ENCODE measurements at places on chromosomes 7 and 10.

DNA sequence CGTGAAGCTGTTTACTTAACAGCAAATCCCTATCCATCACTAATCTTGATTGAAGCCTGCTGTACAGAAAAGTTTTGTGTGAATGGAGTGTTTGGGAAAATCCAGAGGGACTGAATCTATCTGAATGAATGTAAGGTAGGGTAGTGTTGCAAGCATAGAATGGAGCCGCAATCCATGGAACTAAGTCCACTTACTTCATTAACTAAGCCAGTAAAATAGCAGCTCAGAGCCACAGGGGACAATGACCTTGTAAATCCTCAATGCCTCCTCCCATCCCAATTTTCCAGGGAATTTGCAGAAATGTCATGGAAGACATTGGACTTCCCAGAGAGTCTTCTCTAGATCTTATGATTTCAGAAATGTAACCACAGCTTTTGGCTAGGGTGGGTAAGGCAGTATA is 15.2 kb downstream of the TBATA start:
- no peak for DNase-seq

DNA sequence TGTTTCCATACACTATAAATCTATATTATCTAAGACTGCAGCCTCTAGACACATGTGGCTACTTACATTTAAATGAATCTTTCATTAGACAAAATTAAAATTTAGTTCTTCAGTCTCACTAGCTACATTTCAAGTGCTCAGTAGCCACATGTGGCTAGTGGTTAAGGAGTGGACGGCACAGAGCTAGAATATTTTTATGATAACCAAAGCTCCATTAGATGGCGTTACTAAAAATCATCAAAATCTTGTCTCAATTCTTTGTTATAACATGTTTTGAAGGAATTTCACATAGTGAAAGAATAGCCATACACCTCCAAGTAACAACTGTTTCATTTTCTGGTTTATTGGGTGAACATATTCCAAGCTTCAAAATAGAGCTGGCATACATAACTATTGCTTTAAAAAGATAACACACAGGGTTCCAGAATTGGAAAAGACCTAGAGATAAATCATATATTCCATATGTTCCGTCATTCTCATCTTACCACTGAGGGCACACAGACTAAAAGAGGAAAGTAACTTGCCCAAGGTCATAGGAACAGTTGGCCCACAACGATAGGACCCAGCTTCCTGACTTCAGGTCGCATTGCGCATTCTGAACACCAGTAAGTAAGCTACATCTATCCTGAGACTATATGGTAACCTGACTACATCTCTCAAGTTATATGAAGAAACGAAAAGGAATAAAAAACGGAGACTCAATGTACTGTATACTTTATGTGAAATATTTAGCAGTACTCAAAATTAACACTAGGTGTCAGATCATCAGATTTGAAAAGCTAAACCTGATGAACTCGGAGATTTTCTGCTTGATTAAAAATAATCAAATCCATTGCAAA is 66.6 kb downstream of the CAV1 start:
- DNase-seq, result no peak

- DNase-seq, result no peak
Measured at GRCh38 chr7:35900651-35901050, 99.8 kb downstream of the SEPTIN7 start.

- DNase-seq, result no peak
Measured at GRCh38 chr10:98778277-98778759, 331.6 kb upstream of the HPS1 start.

GRCh38 chr7:80415522-80415921 is 96.3 kb downstream of the GNAT3 start:
- DNase-seq, result no peak

DNA sequence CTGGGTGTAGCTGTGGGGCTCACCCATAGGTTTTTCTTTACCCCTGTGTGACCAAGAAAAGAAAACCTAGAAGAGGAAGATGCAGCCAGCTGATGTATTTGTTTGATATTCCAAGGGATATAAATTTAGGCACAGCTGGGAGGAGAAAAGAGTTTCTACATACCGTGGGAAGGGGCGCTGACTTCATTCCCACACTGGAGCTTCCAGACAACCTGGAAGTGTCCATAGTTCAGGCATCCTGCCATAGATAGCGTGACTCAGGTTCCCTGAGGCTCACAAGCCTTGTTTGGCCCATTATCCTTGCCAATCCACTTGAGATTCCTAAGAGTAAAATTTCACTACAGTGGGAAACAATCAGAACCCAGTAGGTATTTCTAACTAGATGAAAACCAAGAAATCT is 371.7 kb upstream of the NRP1 start:
- DNase-seq, result no peak

DNA sequence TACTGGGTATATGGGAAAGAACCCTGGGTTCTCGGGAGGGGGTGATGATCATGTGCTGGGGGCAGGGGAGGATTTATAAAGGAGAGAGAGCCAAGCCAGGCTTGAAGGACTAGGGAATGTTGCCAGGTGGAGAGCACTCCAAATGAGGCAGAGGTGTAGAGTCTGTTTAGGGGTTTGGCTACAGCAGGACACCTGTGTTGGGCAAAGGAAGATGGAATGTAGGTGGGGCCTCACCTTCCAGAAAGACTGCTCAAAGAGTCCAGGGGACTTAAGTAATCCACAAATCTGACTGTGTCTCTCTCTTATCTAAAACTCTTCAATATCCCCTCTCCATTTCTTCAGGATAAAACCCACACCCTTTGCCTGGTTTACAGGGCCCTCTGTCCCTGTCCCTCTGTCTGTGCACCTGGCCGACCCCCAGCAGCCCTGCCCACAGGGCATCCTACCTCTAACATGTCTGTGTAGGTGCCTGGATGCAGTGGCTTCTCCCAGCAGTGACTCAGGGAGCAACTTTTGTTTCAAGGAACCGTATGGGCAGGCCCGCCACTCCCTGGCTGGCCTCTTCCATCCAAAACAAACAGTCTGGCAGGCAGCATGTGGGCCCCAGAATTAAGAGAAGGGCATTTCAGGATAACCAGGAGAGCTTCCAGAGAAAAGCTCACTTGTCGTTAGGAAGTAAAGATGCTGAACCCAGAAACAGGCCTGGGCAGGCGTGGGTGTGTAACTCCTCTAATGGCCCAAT is 10.6 kb upstream of the PLEKHA1 start:
- no peak for DNase-seq

DNA sequence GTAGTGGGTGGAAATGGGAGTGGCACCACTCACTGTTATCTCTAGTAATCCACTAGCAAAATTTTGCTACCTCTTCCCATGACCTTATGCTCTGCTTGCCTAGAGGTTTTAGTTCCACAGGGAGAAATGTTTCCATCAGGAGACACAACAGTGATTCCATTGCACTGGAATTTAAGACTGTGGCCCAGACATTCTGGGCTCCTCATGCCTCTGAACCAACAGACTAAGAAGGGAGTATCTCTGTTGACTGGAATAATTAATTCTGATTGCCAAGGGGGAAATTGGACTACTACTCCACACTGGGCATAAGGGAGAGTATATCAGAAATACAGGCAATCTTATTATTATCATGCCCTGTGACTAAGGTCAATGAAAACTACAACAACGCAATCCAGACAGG is 16.2 kb upstream of the BRAF start:
- DNase-seq, result no peak

DNA sequence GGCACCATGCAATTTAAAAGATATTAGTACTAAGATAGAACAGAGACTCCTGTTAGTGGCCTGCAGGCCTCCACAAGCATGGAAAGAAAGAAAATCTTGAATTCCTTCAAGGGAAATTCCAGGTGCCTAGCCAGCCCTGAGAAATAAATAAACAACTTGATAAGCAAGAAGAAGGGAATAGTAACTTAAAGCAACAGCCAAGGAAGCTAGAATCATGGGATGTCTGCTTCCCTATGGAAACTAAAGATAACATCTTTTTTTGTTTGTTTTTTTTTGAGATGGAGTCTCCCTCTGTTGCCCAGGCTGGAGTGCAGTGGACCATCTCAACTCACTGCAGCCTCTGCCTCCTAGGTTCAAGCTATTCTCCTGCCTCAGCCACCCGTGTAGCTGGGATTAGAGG is 128.6 kb downstream of the SKIDA1 start:
- DNase-seq, result no peak

DNA sequence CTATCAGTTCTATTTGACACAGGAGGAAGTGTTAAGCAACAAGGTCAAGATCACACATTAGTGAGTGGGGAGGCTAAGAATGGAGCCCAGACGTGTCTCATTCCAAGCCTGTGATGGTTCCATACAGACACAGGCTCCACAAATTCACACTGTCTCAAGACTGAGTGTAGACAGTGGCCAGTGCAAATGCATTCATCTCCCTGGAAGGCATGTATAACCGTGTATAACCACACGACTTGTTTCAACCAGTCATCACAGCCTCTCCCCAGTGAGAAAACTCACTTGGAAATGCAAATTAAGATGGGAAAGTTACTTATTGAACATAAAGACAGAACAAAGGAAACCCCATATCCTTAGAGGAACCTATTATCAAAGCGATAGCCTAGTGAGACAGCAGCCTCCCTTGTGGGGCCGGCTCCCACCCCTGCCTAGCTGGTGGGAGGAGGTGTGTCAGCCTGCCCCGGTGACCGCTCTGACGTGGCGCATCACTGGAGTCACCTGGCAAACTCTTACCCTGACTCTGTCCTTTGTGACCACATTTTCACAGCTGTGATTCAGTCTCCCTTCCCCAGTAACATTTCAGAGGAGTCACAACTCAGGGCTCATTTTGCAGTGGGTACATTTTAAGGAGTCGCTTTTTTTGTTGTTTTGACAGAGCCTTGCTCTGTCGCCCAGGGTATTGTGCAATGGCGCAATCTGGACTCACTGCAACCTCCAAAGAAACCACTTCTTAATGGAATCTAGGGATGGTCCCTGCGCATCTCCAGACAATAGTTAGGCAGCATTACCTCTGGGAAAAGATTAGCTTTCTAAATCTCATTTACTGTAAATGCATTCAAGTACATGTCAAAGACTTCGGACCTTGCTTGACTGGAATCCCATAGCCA is 126.6 kb upstream of the PARD3 start:
- DNase-seq, result no peak

GRCh38 chr10:93357680-93358079 is 124.5 kb downstream of the MYOF start:
- DNase-seq, result no peak

DNA sequence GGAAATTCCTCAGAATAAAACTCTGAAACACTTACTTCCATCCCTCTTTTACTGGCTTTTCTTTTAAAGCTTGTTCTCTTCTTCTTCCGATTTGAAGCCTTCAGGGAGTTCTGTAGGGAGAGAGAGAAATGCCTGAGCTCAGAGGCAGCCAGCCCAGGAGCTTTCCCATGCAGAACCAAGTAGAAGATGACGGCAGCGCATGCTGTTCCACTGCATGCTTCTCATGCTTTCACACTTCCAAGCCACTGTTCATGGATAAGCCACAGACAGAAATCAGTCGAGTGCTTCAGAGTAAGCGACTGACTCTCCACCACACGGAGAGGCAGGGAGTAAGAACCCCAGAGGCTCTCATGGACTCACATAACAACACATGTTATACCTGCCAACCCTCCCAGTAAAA is 237.3 kb downstream of the DGKI start:
- DNase-seq, result no peak

GRCh38 chr10:74227697-74228424 is 76.8 kb downstream of the ADK start:
- no peak for DNase-seq

DNA sequence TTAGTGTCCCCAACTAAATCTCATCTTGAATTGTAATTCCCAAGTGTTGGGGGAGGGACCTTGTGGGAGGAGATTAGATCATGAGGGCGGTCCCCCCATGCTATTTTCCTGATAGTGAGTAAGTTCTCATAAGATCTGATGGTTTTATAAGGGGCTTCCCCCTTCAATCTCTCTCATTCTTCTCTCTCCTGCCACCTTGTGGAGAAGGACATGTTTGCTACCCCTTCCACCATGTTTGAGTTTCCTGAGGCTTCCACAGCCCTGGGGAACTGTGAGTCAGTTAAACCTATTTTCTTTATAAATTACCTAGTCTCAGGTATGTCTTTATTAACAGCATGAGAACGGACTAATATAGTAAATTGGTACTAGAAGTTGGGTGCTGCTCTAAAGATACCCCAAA is 365.6 kb downstream of the ANKRD7 start:
- no peak for DNase-seq

DNA sequence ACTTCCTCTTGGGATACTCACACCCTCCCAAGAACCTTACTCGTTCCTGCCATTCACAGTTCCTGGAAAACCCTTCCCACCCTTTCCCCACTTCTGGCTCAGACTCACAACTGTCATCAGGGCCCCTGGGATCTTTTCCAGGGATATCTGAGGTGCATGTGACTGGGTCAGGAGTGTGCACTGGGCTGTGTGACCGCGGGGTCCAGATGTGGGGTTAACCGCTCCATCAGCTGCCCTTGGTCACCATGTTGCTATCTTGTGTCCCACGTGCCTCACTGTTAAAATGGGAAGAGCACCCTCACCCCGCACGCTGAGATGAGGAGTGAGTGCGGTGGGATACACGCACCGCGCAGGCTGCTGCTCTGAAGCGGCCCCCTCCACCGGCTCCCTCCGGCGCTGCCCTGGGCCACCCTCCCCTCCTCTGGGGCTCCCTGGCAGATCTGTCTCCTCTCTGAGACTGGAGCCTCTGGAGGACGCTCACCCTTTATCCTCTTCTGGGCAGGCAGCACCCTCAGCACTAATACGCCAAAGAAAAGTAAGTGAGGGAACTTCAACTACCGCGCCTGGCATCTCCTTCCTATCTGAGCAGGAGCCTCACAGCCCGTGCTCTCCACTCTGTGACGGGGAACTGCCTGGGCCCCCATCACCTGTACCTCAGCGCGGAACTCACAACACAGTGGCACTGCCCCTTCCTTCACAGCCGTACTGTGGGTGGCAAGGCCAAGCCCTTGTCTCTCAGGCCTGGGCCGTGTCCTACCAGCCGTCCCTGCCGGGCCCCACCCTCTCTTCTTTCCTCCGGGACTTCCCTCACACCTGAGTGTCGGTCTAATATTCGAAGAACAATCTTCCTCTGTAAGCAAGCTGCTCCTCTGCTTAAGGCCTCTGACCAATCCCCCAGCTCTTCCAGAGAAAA is 15.6 kb downstream of the COBL start:
- DNase-seq, result no peak

- DNase-seq, result no peak
Measured at GRCh38 chr10:88886557-88886956, 6.5 kb downstream of the STAMBPL1 start.

- no peak for DNase-seq
Measured at GRCh38 chr10:110002801-110003523, 4.8 kb upstream of the ADD3 start.

DNA sequence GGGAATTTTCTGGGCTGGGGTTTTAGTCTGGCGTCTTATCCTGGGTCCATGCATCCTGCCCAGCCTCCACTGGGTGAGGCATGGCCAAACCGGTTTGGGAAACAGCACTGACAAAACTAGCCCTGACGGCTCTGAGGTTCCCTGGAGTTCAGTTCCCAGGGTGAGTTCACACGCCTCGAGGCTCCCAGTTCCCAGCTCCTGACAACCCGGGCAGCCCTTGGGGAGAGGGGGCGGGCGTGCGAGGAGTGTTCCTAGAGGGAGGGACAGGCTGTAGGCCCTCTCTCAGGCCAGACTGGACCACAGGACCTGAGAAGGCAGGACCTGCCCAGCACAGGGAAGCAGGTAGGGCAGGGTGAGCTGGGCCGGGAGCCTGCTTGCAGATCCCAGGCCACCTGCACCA is 82.3 kb upstream of the PPIF start:
- DNase-seq, result no peak

Measured in stimulated activated CD8-positive, alpha-beta memory T cell treated with anti-CD3 and anti-CD28 coated beads, Interleukin-2, amount 100 ng/mL, for 1 hour (primary cell).